Activated T-helper 17 cell treated with anti-CD3 and anti-CD28 coated beads, Interleukin-2, amount 50 U/mL, for 72 hours (primary cell): ENCODE measurements at places on chromosomes 4 and X. TPM values are rescaled to one million over a fixed set of nuclear protein-coding genes. Genes with fewer than 3 reads are reported as not detected.

Gene CXCL5
- not detected for total RNA-seq

DNA sequence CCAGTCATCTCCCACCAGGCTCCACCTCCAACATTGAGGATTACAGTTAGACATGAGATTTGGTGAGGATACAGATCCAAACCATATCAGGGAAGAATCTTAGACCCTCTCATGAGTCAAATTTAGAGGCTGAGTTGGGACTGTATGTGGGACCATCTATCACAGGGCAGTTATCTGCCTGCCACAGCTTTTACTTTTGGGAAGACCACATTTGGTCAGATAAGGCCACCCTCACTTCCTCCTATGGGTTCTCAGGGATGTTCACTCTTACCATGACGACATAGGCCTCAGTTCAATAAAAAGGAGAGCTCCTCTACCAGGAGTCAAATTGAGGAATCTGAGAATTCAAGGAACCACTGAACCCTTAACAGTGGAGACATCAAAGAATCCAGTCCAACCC is 2.1 kb downstream of the MAGEB2 start:
- ATAC-seq, result no peak

- ATAC-seq, result no peak
Measured at GRCh38 chr4:187606581-187606980, 389.0 kb upstream of the ZFP42 start.

DNA sequence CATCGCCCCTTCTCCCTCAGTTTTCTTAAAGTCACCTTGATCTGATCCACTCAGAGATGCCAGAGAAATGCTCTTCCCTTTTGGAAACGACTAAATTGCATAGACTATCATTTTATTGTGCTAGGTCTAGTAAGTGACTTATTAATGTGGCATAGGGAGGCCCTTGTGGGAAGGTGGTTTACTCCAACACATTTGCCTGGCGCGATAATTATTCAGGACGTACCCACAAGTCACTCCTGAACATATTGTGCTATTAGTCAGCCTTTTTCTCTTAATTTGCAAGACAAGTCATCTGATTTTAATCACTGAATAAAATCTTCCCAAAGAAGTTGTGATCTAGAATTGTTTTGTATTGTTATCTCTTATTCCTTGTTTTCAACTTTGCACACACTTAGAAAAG is 7.6 kb downstream of the ENPEP start:
- ATAC-seq, result peak; percentile 33

DNA sequence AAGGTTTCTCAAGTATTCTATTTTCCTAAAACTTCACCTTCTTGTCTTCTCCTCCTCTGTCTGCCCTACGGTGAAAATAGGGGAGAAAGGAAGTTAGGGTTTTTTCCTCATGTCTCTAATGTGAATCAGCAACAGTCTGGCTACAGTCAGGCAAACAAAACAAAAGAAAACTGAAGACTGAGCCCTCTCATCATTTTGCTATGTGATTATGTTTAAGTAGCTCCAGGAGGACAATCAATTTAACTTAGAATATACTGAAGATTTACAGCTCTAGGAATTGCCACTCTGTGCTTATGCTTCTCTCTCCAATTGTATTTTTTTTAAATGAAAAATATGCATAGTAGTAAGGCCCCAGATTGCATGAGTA is 316.2 kb downstream of the GPAT3 start:
- ATAC-seq, result no peak
